ENCODE measurements at places on chromosomes 1 and 21.

- no peak for DNase-seq
Measured at GRCh38 chr1:161940866-161941591, 82.6 kb downstream of the OLFML2B start.

GRCh38 chr1:232533328-232533727 lies 96.6 kb downstream of the SIPA1L2 start:
- no peak for DNase-seq

DNA sequence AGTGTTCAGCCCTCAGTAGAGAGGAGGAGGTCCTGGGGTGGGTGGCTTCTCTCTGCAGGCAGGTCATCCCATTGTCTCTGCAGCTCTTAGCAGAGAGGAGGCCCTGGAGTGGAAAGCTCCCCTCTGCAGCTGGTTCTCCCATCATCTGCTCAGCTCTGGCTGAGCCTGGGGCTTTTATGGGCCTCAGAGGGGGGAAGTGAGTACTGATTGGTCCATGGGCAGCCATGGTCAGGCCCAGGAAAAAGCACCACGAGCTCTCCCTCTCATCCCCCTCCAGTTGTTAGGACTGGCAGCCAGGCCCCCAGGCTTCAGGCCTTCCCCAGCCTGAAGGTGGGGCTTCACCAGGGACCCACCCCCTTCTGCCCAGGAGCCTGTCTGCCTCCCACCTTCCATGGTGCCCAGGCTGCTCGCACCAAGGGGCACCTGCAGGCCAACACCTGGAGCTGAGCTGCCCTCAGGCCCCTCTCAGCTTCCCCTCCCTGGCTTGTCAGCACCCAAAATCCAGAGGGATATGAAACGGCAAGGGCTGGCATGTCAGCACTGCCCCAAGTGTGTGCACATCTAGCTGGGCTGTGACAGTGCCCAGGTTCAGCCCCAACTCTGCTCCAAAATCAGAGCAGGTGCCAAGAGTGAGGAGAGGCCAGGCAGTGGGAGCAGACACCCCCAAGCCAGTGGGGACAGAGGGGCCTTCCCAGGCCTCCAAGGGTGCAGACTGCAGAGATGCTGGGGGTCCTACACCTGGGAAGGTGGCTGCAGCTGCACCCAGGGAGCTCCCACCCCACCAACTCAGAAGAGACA lies 449.0 kb downstream of the MATN1 start:
- DNase-seq = no peak

DNA sequence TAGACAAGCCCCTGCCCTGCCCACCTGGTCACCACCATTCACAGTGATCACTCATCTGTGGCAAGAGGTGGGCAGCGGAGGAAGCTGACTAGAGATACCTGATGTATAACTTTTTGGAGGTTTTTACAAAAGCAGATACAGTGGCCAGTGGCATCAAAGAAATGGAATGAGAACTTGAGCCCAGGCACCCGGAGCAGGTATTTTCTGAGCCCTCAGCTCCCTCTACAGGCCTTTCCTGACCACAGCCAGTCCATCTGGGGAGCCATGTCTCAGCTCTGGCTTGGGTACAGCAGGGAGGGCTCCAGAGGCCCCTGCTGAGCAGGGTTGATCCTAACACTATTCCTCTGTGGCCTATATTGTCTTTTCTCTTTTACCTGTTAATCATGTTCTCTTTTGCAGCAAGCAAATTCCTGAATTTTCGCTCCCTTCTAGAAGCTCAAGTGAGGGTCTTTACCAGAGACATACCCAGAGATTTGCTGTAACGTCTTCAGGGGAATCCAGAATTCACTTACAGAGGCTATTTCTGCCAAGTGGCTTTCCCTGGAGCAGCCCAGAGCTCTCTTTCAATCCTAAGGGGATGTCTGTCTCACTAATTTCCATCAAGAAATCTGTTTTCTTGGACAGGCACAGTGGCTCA lies 27.3 kb downstream of the GPR157 start:
- no peak for DNase-seq

DNA sequence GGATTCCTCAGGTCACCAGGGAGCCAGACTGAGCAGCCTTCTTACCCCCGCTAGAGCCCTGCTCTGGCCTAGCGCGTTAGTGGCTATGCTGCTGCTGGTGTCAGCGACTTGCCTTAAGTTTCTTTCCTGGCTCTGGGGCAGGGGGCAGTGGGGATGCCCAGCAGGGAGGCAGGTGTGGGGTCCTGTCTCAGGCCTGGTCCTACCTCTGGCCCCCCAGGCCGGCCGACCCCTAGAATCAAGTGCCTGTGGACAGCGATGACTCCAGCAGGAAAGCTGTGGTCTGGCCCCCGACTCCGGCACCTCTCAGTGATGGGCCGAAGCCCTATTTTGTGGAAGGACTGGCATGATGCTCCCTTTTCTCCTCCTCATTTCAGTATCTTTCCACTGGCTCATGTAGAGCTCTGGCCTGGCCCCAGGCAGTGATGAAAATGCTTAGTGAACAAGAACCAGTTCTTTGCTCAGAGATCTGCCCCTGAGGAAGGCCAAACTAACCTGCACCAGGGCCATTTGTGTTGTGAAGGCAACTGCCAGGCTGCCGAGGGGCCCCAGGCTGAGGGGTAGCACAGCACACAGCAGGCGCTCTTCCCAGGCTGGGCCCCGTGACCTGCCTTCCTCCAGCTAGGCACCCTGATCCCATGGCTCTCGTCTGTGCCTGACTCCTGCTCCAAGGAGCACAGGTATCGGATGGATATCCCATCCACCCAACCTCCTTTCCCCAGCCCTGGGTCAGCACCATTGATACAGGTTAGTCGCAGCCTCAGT lies 23.7 kb downstream of the MRPL37 start:
- DNase-seq = no peak

DNA sequence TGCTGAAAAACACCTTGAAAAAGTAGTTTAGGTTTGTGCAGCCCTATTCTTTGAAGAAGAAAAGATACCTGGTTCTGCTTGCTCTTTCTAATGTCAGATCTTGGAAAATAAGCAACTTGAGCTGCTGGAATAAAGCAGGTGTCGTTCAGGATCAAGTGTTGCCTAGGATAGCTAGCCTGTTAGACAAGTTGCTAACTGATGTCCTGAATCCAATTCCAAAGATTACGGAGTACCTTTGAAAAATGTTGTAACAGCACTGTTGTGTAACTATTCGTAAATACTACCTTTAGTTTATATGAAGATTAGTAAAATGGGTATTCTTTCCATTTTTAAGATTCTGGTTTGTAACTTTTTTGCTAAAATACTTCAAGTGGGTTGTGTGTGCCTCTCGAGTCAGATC lies 151.5 kb downstream of the CLEC20A start:
- no peak for DNase-seq

DNA sequence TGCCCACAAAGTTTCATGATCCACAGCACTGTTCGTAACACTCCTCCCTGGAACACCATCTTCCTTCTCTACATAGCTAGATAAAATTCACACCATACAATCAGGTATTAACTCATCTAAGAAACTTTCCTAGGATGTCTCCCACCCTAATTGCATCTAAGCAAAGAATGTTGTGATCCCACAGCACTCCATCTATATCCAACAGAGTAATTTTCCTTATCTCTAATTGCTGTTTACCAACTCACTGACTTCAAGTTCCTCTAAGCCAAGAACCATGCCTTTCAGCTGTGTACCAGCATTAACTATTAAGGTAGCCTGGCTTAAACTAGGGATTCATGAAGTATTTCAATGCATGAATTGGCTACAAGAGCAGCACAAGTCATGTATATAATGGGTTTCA lies 114.2 kb downstream of the SIPA1L2 start:
- no peak for DNase-seq

GRCh38 chr1:165355139-165355976 lies 1.2 kb downstream of the LMX1A start:
- DNase-seq = no peak

- DNase-seq = no peak
Measured at GRCh38 chr21:36261459-36261858, 58.5 kb upstream of the MORC3 start.

DNA sequence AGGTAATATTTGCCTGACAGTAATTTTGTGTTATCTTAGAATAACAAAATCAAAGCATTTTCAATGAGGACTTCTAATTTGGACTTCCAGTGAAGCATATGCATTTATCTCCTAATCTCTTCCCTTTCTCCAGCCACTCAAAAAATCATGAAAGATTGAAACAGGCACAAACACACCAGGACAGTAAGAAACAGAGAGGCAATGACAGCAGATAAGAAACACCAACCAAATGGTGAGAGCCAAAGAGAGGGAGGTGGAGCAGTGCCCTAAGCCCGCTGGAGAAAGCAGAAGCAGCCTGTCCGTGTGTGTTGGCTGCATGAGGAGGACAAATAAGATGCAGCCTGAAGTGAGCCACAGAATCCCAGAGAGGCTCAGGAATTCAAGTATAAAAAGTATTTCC lies 39.0 kb downstream of the SLC44A3 start:
- DNase-seq = no peak

GRCh38 chr1:65572701-65573421 lies 152.4 kb downstream of the LEPR start:
- no peak for DNase-seq

GRCh38 chr1:107342316-107342715 lies 201.5 kb downstream of the NTNG1 start:
- DNase-seq = no peak

All from natural killer cell treated with Interleukin-12 subunit alpha and Interleukin-12 subunit beta and Interleukin-15 and Interleukin-18, amount 100 ng/mL, for 72 hours (primary cell).